Activated CD8-positive, alpha-beta memory T cell treated with anti-CD3 and anti-CD28 coated beads, Interleukin-2, amount 10 ng/mL, durations not matched to agents 7 days and 5 days (primary cell): ENCODE measurements at places on chromosomes 1 and 21. TPM values are rescaled to one million over a fixed set of nuclear protein-coding genes. Genes with fewer than 3 reads are reported as not detected.

GRCh38 chr1:160083968-160084770 is 2.8 kb downstream of the KCNJ9 start:
- DNase-seq = peak; percentile 78

DNA sequence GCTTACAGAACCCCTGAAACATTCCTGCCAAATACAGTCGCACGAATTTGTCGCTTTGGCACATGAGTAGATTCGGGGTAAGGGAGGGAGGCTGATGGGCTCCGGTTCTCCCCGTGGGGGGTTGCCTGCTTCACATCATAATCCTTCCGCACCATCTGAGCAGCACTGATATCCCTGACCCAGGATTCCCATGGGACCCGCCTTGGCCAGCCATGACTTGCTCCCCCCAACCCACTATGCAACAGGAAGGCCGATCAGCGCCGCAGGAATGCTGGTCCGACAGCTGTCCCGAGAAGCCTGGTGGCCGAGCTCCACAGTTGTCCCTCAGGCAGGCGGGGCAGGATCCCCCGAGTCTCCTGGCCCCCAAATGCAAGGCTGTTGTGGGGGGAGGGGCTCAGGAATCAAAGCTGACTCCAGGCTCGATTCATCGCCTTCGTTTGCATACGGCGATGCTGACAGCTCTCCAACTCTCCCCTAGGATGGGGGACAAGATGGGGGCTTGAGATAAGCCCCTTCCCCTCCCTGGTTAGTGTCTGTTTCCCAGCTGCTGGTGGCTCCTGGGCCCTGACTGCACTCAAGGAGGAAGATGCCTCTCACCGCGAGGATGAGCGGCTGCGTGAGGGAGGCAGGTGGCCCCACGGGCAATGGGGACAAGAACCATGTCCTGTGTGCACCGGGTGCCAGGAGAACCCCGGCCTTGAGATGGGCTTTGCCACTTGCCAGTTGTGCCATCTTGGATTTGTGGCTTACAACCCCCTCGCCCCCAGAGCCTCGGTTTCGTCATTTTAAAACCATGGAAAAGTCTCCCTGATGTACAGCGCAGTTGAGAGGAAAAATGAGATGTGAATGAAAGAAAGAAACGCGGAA is 9.3 kb downstream of the DRAXIN start:
- DNase-seq = no peak

DNA sequence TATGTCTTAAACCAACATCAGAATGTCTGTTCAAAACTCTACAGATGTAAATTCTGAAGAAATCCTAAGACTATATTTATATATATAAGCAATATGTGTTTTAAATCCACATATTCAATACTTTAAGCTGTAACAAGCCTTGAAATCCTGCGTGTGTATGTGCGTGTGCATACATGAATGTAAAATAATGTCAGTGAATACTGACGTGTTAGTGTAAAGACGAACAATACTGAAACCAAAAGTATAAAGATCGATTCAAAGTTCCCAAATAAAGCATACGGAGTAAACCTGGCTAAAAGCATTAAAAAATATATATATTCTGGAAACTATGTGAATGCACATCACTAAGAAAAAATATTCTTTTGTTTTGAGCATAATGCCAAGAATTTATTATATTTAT is 668.6 kb upstream of the NCAM2 start:
- DNase-seq = no peak

GRCh38 chr21:35475009-35475408 is 425.9 kb upstream of the RUNX1 start:
- no peak for DNase-seq

- no peak for DNase-seq
Observed at GRCh38 chr1:204670152-204670927, 15.2 kb downstream of the LRRN2 start.

DNA sequence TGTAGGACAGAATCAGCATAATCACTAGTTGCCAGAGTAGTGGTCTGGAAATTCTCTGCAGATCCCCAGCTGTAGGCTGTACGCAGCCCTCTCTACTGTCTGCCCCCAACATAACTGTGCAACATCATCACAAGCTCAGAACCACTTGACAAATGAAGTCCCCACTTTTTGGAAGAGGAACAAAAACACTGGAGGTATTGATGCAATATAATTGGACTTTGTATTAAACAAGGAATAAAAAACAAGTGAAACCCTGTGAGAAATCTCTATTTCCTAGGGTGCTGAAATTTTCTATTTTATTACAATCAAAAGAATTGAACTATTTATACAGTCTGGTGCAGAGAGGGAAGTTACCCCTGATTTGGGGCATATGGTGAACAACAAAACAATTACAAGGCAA is 15.2 kb downstream of the PHTF1 start:
- DNase-seq = no peak

GRCh38 chr1:95309031-95309471 is 75.0 kb downstream of the RWDD3 start:
- no peak for DNase-seq

GRCh38 chr1:53130878-53131589 is 11.4 kb downstream of the SLC1A7 start:
- no peak for DNase-seq

BLZF1 gene
- total RNA-seq = 33.2 TPM

FALEC gene
- total RNA-seq = 0.59 TPM

ANGPTL3 gene
- not detected for total RNA-seq

KAZN gene
- total RNA-seq = 0.15 TPM

HES2 gene
- total RNA-seq = 0.52 TPM
